ENCODE measurements at places on chromosomes 6 and 20.
A peak's percentile ranks its signal among the peaks of the same experiment; 100 is the strongest.

DNA sequence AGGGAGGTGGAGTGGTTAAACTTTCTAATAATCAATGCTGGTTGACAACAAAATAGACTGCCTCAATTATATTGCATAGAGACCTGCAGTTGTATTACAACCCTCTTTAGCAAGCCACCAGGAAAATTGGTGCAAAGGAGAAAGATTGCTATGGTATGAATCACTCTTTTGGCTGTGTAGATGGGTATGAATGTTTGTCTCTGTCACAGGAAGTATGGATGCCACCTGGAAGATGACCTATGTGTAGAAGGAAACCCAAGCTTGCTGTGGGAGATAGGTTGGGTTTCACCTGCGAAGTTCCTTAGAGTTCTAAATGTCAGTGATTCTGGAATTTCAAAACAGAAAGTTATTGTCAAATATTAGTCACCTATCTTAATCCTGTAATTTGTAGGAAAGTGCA, 134.6 kb downstream of the SOBP start:
- DNase-seq, result no peak

DNA sequence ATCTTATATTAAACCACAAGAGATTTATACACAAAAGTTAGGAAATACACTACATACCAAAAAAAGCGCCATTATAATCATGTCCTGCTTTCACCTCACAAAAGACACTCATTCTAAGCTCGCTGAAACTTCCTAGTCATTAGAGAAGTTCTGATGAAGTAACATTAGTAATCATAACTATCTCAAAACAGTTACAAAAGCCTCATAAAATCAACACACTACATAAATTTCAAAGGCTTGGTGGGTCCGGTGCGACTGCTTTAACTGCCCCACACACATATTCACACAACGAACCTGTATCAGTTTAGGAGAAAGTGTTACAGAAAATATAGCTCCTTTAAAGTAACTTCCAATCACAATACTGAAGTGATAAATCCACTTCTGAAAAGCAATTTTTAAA, 1.9 kb downstream of the PHIP start:
- peak; percentile 34 for DNase-seq

DNA sequence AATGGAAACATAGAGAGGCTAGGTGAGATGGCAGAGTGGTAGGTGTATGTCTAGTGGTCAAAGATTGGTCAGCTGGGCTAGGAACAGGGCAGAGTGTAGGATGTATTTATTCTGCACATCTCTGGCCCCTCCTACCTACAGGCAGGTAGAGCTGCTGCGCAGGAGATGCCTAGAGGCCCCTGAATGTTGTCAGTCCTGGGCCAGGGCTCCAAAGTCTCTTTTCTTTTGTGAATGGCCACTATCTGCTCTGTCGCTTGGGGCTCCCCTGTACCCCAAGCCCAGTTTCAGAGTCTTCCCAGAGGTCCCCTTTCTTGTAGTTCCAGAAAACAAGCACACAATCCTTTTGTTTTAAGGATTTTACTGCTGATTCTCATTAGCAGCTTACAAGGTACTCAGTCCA, 5.0 kb downstream of the TSPO2 start:
- no peak for DNase-seq

DNA sequence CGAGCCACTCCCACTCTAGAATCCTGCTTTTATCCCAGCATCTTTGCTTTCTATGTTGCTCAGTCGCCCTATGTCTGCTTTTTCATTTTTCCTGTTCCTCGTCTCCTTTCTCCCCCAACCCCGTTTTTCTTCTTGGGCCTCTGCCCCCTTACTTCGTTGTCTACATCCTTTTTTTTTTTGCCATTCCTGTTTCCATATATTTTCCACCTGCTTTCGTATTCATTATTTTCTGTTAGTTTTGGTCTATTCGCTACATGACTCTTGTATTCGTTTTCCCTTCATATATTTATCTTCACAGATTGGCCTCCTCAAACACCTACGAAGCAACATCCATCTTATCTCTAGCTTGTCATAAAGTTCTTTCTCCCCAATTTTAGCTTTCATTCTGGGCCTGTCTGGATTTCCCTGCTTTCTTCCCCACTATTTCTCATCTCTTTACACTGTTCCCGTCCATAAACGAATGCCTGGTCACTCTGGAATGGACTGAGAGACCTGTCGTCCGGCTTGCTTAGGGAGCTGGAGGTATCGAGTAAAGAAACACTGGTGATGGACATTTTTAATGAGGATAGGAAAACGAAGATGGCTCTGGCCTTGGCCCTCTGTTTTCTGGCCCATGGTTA, 915 bp downstream of the PRRC2A start:
- no peak for DNase-seq

DNA sequence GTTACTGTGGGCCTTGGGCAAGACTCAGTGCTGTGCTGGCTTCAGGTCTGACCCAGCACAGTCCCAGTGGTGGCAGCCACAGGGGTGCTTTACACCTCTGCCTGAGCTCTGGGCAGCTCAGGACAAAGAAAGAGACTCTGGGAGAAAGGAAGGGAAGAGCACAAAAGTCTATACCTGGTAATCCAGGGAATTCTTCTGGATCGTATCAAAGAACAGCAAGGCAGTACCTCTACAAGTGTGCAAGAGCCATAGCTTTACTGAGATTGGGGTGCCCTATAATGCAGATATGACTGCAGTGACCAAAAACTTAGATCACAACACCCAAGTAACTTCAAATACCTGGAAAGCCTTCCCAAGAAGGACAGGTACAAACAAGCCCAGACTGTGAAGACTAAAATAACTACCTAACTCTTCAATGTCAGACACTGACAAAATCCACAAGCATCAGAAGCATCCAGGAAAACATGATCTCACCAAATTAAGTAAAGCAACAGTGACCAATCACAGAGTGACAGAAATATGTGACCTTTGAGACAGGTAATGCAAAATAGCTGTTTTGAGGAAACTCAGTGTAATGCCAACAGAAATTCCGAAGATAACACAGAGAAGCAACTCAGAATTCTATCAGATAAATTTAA, 47.9 kb upstream of the LIN28B start:
- DNase-seq, result no peak

- DNase-seq, result no peak
These were observed 12.8 kb upstream of the SNAI1 start for GRCh38 chr20:49969946-49970345.

All from inflammatory macrophage treated with lipopolysaccharide for 1 hour (primary cell).